C1 segment of cervical spinal cord (tissue), 14 donors: ENCODE measurements at places on chromosomes 2 and 18.

DNA sequence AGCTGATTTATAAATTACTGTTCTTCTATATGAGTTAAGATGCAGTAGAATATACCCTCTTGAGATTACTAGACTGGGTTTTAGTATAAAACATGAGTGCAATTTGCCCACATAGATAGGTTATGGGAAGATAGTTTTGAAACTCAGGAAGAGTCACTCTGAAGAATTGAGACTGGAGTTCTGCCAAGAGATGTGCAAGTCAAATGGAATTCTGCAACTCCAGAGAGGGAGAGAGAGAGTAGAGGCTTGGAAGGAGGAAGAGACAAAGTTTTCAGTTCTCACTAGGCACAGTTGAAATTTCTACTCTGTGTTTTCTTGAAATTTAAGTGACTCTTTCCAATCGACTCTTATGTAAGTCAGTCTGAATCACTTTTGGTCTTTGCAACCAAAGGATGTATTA lies 878.8 kb downstream of the TSN start:
- DNase-seq, result no peak

DNA sequence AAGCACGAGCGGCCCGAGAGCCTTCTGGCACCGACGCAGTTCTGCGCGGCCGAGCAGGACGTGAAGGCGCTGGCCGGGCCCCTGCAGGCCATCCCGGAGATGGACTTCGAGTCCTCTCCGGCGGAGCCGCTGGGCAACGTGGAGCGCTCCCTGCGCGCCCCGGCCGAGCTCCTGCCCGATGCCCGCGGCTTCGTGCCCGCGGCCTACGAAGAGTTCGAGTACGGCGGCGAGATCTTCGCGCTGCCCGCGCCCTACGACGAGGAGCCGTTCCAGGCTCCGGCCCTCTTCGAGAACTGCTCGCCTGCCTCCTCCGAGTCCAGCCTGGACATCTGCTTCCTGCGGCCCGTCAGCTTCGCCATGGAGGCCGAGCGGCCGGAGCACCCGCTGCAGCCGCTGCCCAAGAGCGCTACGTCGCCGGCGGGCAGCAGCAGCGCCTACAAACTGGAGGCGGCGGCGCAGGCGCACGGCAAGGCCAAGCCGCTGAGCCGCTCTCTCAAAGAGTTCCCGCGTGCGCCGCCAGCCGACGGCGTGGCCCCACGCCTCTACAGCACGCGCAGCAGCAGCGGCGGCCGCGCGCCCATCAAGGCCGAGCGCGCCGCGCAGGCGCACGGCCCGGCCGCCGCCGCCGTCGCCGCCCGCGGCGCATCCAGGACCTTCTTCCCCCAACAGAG lies 70.4 kb downstream of the ARHGEF33 start:
- DNase-seq, result no peak

GRCh38 chr2:157325786-157326185 lies at the start of gene ERMN:
ERMN (minus strand) TSS chr2:157325824; CDS start chr2:157325642, 182 bp downstream.
- DNase-seq, result peak; percentile 13

GRCh38 chr2:182391443-182391842 lies 35.4 kb downstream of the PDE1A start:
- DNase-seq, result no peak

- DNase-seq, result no peak
Observed at GRCh38 chr2:69067026-69067630, 54.1 kb downstream of the ANTXR1 start.

DNA sequence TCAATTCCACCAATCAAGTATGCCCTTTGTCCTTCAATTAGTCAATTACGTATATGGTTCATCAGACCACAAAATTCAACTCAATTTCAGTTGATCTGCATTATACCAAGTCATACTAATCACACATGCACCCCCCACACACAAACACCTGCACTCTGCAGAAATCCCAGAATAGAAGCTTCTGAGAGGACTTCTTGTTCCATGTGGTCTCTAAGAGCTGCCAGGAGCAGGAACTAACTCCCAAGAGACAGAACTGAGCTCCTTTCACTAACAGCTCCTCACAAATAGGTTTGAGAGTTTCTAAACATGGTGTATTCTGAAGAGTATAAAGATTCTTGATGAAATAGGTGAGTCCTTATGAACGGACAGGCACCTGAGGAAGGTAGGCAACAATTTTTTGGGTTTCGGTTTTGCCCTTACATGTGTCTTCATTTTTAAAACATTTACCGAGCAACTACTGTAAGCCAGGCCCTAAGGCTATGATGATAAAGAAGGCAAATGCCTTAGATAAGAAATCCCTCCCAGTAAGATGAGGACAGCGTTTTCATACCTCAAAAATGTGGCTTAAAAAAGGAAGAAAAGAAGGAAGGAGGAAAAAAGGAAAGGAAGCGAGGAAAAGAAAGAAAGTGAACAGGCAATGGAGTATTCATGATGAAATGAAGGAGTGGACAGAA lies 183.1 kb downstream of the PID1 start:
- no peak for DNase-seq

GRCh38 chr18:13464432-13465123 lies 246.0 kb downstream of the LDLRAD4 start:
- no peak for DNase-seq

DNA sequence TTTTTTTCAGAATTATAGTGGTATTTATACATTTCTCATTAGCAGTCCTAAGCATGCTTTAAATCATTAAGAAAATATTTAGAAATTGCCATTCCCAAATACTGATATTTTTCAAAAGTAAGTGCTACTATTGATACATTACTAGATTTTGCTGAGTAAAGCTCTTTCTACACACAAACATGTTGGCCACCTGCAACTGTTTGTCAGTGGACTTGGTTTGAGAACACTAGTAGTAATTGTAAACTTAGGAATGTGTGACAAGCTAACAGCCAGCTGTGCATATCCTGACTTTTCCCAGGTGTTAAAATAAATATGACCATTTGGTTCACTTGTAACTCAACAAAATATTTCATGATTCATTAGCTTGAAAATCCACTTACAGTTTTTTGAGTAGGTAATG lies 103.1 kb downstream of the MSTN start:
- DNase-seq, result no peak

DNA sequence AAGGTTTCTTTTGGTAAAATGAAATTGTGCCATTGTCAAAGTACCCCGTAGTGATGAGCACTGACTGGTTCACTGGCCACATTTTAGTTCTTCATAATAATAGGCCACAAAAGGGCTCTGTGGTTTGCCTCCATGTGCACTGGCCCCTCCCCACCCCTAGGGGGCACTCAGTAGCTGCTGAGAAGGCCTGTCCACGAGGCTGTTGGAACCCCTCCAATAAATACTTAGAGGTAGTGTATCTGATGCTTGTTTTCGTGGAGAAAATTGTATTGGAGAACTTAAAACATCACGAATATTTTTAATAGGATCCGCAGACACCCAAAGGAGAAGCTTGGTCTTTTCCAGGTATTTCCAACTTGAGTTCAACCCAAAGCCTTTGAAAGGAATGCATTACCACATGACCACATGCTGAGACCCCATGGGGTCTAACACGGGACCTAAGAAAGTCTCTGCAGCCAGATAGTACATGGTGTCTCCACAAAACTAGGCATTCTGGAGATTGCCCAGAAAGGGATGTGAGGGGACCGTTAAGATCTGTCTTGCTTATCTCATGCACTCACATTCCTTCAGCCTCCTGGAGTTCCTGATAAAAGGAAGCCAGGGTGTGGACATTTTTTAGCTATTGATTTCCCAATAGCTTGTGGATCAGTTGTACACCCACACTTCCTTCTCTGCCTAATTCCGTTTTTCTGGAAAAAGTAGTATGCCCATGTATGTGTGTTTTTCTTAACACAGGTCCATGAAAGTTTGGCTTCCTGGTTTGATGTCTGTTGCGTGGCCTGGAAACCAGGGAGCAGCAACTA lies 28.5 kb upstream of the NOSTRIN start:
- DNase-seq, result no peak

DNA sequence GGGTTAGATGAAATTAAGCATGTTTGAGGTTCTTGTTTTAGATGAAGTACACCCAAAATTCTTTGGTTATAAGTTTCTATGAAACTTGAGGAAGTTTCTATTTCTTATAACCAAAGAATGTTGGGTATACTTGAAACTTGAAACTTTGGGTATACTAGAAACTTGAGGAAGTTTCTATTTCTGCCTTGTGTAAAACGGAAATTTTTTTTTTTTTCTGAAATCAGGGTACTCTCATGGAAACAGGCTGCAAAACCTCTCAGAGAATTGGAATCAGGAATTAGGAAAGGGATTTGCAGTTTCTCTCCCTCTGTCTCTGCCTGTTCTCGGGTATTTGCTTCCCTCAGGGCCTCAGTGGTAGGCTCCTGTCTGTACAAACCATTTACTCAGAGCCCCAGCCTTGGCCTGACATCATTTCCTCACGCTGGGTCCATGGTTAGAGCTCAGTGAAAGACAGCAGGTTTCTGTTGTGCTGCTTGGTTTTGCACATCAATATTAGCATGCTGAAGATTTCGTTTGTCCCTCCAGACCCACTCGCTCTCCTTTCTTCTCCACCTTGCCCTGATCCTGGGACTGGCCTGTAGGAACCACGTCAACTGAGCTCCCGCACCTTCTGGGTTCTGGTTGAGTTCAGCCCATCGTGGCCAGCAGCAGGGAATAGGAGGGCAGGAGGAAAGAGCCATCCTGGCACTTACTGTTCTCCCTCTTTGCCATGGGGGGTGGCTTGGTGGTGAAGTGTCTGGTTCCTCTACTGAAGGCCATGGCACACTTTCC lies 106.4 kb downstream of the POLR1A start:
- no peak for DNase-seq

GRCh38 chr18:77478646-77479442 lies 229.2 kb downstream of the GALR1 start:
- DNase-seq, result peak; percentile 3

DNA sequence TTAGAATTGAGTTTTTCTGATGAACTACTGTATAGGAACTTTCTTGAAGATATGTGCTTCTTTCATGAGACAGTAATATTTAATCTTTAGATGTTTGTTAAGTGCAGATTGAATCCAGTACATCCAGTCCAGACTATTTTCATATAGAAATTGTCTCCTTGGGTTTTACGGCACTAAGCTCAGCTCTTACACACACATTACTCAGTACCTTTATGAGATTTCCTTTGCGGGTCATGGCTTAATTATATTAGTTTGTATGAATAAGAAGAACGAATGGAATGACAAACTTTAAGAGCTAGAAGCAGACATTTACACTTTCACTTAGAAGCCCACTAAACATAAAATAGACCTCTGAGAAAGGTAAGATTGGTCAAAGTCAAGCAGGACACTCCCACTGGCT lies 223.3 kb upstream of the THUMPD2 start:
- no peak for DNase-seq

GRCh38 chr2:191352536-191352935 lies 107.3 kb downstream of the MYO1B start:
- DNase-seq, result no peak

- DNase-seq, result no peak
Observed at GRCh38 chr2:169071455-169071854, 2.1 kb downstream of the DHRS9 start.

DNA sequence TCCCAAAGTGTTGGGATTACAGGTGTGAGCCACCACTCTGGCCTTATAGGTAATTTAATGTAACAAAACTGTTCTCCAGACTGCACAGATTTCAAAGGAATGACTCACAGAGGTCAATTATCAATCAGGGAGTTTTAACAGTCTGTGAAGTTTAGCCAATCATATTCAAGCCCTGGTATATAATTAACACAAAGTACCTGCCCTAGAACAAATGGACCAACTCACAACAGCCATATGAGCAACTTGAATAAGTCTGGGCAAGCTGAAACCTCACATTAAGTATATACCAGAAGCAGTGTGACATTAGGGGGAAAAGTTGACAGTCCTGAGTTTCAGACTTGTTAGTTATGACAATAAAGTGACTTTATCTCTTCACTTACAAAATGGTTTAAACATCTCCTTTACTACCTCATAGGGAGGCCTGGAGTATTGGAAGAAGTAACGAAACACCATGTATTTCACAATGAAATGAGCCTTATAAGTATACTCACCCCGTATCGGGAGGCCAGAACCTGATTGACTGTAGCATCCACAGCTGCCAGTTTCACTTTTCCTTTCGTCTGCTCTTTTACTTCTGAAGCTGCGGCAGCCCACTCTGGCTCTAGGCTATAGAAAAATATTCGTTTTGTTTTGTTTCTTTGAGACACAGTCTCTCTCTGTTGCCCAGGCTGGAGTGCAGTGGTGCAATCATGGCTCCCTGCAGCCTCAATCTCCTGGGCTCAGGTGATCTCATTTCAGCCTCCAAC lies 22.2 kb downstream of the PDIA6 start:
- no peak for DNase-seq

GRCh38 chr2:149739171-149739882 lies 151.8 kb upstream of the MMADHC start:
- DNase-seq, result no peak

- DNase-seq, result no peak
Observed at GRCh38 chr18:9736286-9736835, 28.3 kb downstream of the RAB31 start.

- DNase-seq, result no peak
Observed at GRCh38 chr18:31275722-31276463, 42.1 kb upstream of the DSG1 start.

GRCh38 chr18:3012136-3013023 lies 564 bp downstream of the LPIN2 start:
- peak; percentile 42 for DNase-seq

DNA sequence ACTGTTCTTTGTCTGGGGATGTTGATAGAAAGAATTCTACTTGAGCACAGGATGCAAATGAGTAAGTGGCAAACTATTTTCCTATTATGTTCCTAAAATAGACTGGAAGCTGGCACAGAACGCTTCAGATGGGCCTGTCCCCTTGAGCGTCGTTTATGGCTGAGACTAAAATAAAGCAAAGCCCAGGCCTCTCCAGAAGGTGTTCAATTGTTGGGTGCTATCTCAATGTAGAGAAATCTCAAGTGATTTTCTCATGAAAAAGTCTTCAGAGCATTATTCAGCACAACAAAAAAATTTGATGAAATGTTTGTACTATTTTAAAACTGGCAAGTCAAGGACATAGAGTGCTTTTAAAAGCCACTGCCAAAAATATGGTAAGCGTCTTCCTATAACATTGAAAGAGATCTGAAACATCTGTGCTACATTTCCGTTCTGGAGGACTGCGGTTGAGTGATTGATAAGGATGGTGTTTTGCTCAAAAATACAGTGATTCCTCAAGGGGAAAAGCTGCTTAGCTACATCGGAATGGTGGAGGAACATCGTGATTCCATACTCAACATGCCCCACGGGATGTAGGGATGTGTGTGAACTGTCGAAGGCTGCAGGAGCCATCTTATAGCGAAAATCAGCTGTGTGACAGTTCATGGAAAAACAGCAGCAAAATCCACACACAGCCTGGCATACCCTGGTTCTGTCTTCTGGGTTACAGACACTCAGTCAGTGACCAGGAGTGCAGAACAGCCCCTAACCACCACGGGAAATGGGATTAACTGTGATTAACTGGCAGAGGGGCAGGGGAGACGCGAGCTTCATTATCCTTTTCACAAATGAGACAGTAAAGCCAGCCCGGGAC lies 10.4 kb upstream of the LRRFIP1 start:
- DNase-seq, result no peak

GRCh38 chr2:28589746-28590463 lies 94.0 kb downstream of the PLB1 start:
- DNase-seq, result no peak

GRCh38 chr2:62150597-62151305 lies 45.2 kb upstream of the B3GNT2 start:
- DNase-seq, result no peak

GRCh38 chr2:202765436-202765835 lies 106.1 kb downstream of the ICA1L start:
- no peak for DNase-seq
